ENCODE measurements at places on chromosomes 2 and 18. TPM values are rescaled to one million over a fixed set of nuclear protein-coding genes. Genes with fewer than 3 reads are reported as not detected.

- H3K27ac ChIP-seq: no peak overlapping the region
- H3K4me1 ChIP-seq: no peaks in the 10 kb centered on the region
- H3K4me3 ChIP-seq: no peak overlapping the region
- no peak for DNase-seq
- H3K27me3 ChIP-seq: peaks cover 2% of the 10 kb centered on the region
These were observed 10.7 kb upstream of the CHMP1B start for GRCh38 chr18:11840493-11840892.

- H3K27ac ChIP-seq: no peak overlapping the region
- no peaks in the 10 kb centered on the region for H3K36me3 ChIP-seq
- no peak for DNase-seq
- H3K4me1 ChIP-seq: no peaks in the 10 kb centered on the region
These were observed 207.7 kb upstream of the ZSWIM2 start for GRCh38 chr2:187056416-187057334.

DNA sequence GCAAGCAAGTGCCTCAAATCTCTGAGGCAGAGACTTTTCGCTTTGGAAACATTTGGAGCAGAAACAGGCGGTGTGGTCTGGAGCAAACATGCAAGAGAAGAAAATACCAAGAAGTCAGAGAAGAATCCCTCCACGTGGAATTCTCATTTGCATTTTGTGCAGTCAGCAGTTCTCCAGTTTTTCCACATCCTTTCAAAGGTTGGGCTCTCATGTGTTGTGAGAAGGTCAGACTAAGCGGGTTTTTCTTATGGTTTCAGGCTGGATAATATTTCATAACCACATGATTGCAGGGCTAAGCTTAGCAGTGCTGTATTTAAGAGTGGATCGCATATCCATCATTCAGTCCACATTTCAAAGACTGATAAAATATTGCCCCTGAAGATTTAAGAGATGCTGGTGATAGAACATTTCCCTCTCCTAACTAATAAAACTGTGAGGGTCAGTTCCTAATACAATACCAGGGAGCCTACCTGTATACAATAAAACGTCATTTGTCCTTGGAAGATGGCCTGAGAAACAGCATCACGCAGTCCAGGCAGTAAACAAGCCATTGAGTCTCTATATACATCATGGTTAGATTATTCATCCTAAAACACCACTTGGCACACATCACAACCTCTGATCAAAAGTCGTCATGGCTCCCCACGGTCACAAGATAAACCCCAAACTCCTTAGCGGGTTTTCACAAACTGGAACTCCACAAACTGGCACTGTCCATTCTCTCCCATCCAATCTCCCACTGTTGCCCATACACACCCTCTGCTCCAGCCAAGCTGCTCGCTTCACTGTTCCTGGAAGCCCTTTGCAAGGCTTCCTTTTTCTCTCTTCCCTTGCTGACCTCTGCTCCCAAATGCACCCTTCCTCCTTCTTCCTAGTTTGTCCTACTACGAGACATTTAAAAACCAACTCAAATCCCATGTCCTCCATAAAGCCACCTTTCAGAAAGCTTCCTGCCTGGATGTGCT lies 31.5 kb downstream of the ANKRD44 start:
- peaks cover 65% of the 10 kb centered on the region for H3K4me1 ChIP-seq
- no peak for DNase-seq
- peaks cover 38% of the 10 kb centered on the region for H3K36me3 ChIP-seq
- no peaks in the 10 kb centered on the region for H3K27me3 ChIP-seq
- no peak overlapping the region for H3K4me3 ChIP-seq

- no peaks in the 10 kb centered on the region for H3K27me3 ChIP-seq
- peaks cover 7% of the 10 kb centered on the region for H3K4me1 ChIP-seq
- no peak overlapping the region for H3K27ac ChIP-seq
These were observed 120.5 kb downstream of the EIPR1 start for GRCh38 chr2:3257166-3257565.

GRCh38 chr2:12010779-12011178 lies 264.3 kb downstream of the LPIN1 start:
- no peak overlapping the region for H3K4me3 ChIP-seq
- H3K27ac ChIP-seq: no peak overlapping the region
- H3K4me1 ChIP-seq: peaks cover 3% of the 10 kb centered on the region
- no peaks in the 10 kb centered on the region for H3K36me3 ChIP-seq

REG1B gene
- total RNA-seq: not detected

DNA sequence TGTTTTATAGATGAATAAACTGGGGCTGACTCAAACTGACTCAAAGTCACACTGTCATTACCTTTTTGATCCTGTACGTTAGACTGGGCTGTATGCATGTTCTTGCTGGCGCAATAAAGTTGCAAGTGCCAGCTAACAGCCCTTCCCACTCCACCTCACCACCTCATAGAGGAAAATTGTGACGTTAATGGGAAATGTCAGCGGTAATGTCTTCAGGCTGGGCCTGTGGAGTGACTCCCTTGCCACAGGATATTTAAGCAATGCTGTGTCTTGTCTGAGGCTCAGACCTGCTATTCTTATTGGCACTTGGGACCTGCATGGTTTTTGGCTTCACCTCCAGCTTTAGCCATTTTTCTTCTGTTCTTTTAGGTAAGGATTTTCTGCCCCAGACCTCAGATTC lies 25.2 kb upstream of the CASP10 start:
- peak overlapping the region; percentile 42 for H3K4me3 ChIP-seq
- no peak for DNase-seq
- H3K36me3 ChIP-seq: peaks cover 73% of the 10 kb centered on the region

GALNT5 gene
- total RNA-seq: not detected

DNA sequence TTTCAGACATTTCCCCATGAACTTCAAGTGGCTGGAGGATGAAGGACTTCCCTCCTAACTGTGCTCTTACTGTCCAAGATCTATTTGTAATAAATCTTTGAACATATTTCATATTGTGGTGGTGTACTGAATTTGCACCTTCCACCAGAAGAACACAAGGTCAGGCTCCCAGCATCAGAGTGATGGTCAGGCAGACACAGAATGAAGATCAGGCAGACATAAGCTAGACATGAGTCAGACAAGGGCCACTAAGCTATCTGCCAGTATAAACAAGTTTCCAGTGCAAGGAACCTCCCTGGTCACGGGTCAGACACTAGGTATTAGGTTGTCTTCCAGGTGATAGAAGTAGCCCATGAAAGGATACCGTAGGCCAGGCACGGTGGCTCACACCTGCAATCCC lies 20.0 kb downstream of the AQP12B start:
- DNase-seq: no peak
- H3K27ac ChIP-seq: no peak overlapping the region
- no peak overlapping the region for H3K4me3 ChIP-seq
- H3K4me1 ChIP-seq: no peaks in the 10 kb centered on the region

CCDC141 gene
- total RNA-seq: 2.1 TPM

DNA sequence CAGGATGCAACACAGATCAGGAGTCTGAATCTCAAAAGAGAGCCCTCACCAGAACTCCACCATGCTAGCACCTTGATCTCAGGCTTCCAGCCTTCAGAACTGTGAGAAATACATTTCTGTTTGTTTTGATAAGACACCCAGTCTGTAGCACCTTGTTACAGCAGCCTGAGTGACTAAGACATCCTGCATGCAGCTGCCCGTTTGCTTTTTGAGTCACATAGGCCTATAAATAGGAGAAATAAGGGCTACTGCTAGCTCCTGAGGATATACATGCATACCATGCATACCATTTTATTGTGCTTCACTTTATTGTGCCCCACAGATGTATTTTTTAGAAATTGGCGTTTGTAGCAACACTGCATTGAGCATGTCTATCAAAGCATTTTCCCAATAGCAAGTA lies 337.8 kb downstream of the CDH2 start:
- no peak overlapping the region for H3K27ac ChIP-seq
- no peaks in the 10 kb centered on the region for H3K4me1 ChIP-seq
- no peaks in the 10 kb centered on the region for H3K27me3 ChIP-seq
- DNase-seq: no peak
- no peak overlapping the region for H3K4me3 ChIP-seq

ARL5A gene
- total RNA-seq: 77.5 TPM

- H3K27ac ChIP-seq: no peak overlapping the region
- peaks cover 5% of the 10 kb centered on the region for H3K4me1 ChIP-seq
- H3K36me3 ChIP-seq: peaks cover 70% of the 10 kb centered on the region
These were observed 52.4 kb downstream of the LPIN1 start for GRCh38 chr2:11798701-11799435.

ZSWIM2 gene
- total RNA-seq: not detected

DNA sequence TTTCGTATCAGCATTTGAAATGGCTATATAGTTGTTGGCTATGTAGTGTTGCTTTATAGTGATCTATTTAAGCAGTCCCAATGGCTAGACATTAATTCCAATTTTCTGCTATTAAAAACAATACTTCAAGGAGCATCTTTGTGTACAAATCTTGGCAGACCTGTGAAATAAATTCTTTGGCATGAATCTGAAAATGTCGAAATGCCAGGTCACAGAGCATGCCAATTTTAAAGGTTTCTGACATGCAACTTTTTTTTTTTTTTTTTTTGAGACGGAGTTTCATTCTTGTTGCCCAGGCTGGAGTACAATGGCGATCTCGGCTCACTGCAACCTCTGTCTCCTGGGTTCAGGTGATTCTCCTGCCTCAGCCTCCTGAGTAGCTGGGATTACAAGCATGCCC lies 26.8 kb upstream of the CABLES1 start:
- peaks cover 14% of the 10 kb centered on the region for H3K27me3 ChIP-seq
- no peaks in the 10 kb centered on the region for H3K4me1 ChIP-seq
- no peak for DNase-seq
- H3K36me3 ChIP-seq: peaks cover 2% of the 10 kb centered on the region
- H3K4me3 ChIP-seq: no peak overlapping the region
- no peak overlapping the region for H3K27ac ChIP-seq

DNA sequence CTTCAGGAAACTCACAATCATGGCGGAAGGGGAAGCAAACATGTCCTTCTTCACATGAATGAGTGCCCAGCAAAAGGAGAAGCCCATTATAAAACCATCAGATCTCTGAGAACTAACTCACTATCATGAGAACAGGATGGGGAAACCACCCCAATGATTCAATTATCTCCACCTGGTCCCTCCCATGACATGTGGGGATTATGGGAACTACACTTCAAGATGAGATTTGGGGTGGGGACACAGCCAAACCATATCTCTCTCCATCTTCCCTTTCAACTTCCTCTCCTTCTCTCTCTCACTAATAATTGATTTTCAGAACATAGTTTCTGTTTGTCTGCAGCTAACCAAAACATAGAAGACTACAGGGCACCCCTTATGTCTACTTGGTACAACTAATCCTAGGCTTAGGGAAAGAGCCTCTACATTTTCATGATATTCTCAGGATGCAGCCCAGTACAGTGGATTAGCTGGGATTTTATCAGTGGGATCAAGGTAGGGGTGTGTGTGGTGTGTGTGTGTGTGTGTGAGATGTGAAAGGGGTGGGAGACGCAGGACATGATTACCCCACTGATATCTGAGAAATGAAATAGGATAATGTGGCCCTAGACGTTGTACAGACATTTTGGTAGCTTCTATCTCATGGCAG lies 2.8 kb upstream of the ATF2 start:
- H3K4me3 ChIP-seq: no peak overlapping the region
- DNase-seq: no peak
- H3K36me3 ChIP-seq: peaks cover 25% of the 10 kb centered on the region
- H3K27ac ChIP-seq: no peak overlapping the region
- no peaks in the 10 kb centered on the region for H3K27me3 ChIP-seq

DNA sequence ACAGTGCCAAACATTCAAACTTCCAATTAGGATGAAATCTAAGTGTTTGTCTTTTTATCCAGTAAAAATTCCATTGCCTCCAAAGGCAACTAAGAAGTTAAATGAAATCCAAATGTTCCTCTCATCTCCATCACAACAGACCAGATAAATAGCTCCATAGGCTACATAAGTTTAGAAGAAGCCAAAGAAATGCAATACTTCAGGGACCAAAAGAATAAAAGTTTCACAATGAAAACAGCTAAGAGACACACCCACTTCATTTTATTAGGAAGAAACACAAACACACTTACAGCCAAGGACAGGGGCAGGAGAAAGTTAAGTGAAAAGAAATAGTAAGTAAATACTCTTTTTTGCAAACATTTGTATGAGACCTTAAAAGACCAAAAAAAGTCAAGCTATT lies 88.5 kb upstream of the CCDC150 start:
- no peak overlapping the region for H3K4me3 ChIP-seq
- no peaks in the 10 kb centered on the region for H3K4me1 ChIP-seq
- no peak overlapping the region for H3K27ac ChIP-seq
- peak; percentile 0 for DNase-seq
- peaks cover 20% of the 10 kb centered on the region for H3K27me3 ChIP-seq

GRCh38 chr2:178679891-178680290 lies 127.3 kb downstream of the TTN start:
- no peaks in the 10 kb centered on the region for H3K36me3 ChIP-seq
- H3K4me3 ChIP-seq: no peak overlapping the region
- H3K27ac ChIP-seq: no peak overlapping the region
- H3K27me3 ChIP-seq: no peaks in the 10 kb centered on the region
- H3K4me1 ChIP-seq: no peaks in the 10 kb centered on the region
- no peak for DNase-seq

Measured in activated CD4-positive, alpha-beta T cell treated with anti-CD3 and anti-CD28 coated beads, Interleukin-2, amount 10 ng/mL, durations not matched to agents 24 days and 14 days (primary cell).